ENCODE measurements at places on chromosomes 11 and 22.

GRCh38 chr22:44026066-44026629, 2.0 kb downstream of the PARVB start:
- DNase-seq, result no peak

- DNase-seq, result no peak
Measured at GRCh38 chr22:47280301-47280700, 517.9 kb downstream of the TBC1D22A start.

DNA sequence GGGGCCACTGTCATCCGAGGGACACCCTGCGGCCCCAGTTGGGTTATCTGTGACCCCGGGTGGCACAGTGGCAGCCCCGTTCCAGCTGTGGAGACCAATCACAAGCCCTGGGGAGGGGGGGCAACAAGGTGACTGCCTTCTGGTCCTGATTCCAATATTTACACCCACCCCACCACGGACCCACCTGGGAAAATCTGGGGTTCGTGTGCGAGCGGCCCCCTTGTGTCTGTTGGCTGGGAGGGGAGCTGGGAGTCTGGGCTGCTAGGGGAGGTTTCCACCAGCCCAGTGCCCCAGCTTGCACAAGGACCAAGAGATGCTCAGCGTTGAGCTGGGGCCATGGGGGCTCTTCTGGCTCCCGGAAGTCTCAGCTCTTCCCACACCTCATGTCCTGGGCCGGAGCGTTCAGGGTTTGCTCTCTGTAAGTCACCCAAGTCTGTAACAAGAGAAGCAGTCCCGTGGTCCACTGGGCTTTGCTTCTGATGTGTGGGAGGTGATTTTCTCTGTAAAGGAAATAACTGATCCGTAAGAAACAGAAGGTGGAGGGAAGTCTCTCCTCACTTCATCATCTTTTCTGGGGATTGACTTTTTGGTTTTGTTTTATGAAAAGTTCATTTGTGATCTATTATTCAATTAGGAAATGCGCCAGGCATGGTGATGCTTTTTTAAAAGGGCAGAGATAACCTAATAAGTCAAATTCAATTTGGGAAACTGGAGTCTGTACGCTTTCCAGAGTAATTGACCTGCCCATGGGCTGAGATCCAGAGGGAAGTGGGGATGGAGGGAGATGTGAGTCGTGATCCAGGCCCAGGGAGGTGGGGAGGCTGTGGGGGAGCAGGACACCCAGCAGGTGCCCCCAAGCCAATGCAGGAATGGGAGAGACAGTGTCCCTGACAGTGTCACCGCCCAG, 22.4 kb upstream of the GAL start:
- DNase-seq, result no peak

GRCh38 chr11:20303391-20303965, 60.0 kb upstream of the HTATIP2 start:
- no peak for DNase-seq

DNA sequence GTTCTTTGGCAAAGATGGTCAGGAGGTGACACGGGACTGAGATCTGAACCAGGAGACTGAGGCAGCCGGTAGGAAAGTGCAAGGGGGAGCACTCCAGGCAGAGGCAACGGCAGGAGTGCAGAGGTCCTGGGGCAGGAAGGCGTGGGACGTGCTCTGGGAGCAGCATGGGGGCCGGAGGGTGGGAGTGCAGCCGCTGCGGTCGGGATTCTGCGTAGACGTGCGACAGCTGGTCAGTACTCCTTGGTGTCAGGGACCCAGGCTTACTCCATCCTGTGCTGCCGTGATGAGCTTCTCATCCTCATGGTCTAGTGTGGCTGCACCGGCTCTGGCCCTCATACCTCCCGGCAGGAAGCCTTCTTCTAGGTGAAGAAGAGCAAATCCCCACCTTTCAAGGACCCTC, 16.9 kb upstream of the TRMU start:
- DNase-seq, result no peak

Data from activated CD4-positive, alpha-beta T cell treated with anti-CD3 and anti-CD28 coated beads, Interleukin-2, Interleukin-4, amounts not matched to agents 100 ng/mL and 50 ng/mL, durations not matched to agents 16 hours and 8 hours (primary cell).